Esophagus mucosa (tissue), 1 donor: ENCODE measurements at places on chromosomes 6 and 20.

DNA sequence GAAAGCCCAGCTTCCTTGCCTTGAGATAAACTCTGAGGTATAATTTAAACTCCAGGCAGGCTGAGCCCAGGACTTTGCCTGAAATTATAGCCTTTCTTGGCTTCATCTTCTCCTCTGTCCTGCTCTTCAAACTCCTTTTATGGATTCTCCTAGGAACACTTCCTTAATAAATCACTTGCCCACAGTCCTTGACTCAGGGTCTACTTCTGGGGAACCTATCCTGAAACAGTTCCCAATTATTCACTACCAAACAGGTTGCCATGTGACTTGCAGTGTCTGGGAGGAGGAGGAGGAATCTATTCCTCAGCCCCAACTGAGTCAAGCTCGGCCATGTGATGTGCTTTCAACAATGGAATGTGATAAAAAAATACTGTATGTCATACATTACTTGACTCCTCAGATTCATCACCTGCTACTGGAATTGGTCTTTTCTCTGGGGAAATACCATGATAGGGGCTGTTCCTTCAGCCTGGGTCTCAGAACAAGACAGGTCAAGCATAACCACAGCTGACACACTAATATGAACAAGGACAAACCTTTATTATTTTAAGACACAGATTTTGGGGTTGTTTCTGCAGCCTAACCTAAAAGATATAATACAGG lies 20.5 kb upstream of the CDKN1A start:
- peak; percentile 14 for ATAC-seq

GRCh38 chr6:2818593-2818992 lies 23.1 kb downstream of the SERPINB1 start:
- peak; percentile 12 for ATAC-seq

DNA sequence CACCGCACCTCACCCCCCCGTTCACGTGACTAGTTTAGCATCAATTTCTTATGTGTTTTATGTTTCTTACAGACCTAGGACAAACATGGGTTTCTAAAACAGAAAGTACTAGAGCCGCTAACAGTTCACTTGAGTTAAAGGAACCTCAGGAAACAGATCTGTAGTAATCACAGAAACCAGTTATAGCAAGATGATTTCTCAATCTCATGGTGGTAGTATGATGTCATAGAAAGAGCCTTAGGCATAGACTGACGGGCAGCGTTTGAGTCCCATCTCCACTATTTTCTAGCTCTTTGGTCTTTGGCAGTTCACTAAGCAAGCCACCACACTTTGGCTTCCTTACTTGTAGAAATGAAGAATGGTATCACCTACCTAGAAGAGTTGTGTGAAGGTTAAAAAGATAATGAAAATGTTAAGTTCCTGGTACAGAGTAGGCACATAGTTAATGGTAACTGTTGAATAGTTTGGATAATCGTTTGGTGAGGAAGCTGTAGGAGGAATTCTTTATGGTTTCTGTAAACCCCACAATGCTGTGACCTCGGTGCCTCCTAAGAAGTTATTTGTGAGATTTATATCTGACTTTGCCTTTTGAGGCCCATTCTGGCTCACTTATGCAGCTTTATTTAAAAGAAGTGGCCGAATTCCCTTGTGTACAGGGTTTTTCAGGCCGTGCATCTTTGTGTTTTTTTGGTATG lies 21.3 kb downstream of the CTNNBL1 start:
- ATAC-seq = peak; percentile 76

DNA sequence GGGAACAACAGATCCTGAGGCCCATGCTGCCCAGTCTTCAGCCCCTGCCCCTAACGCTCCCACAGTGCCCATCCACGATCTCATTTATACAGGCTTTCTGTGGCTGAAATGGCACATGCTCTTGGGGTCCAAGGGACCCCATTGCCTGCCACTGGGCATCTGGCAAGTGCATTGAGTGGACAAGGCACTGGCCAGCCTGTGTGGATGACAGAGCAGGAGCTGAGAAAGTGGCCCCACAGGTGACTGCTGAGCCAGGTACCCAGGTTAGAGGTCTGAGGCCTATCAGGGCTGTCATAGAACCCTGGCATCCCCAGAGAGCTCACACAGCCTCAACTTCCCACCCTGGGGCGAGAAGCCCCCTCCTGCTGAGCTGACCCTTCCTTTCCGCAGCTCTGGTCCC lies 86.0 kb upstream of the NXT1 start:
- ATAC-seq = no peak

DNA sequence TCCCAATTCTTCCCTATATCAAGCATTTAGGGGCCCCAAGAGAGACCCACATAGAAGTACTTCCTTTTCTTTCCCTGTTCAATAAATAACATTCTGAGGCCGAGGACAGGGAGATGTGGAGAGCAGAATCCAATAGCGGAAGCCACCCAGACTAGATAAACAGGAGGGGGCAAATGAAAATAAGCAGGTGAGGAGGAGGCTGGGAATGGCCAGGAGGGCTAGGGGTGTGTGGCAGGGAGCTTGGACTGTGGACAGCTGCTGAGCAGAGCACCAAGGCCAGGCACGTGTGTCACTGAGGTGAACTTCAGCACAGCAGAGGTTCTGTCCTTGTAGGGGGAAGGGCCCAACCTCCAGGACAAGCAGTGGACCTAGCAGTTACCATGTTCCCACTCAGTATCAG lies 339.2 kb downstream of the FOXA2 start:
- no peak for ATAC-seq

DNA sequence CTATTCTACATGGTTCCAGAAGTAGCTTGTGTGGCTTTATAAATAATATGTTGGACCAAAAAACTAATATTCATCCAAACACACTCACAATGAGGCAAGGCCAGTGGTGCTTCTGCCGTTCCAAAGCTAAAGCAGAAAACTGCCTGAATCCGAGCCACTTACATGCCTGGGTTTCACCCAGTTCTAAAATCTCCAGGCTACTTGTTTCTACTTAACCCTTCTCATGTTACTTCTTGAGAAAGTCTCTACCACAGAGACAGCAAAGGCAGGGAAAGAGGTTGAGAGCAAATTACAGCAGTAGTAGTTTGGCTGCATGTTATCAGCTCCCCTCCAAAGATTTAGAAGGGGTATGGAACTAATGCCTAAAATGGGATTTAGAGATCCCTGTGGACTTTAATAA lies 62.0 kb downstream of the FAXC start:
- no peak for ATAC-seq

DNA sequence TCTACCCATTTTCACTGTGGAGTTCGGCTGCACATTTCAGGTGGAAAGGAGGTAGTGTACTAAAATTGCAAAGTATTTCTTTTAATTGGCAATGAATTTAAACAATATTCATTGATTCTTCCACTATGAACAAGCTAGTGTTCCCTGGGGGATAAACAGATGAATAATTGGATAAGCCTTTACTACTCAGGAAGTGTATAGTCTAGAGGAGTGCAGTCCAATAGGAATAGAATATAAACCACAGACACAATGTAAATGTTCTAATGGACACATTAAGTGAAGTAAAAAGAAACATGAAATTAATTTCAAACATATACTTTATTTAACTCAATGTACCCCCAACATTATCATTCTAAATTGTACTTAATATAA lies 28.7 kb downstream of the SGK1 start:
- no peak for ATAC-seq

- peak; percentile 18 for ATAC-seq
These were observed 84.6 kb downstream of the PTPN1 start for GRCh38 chr20:50594591-50595432.

DNA sequence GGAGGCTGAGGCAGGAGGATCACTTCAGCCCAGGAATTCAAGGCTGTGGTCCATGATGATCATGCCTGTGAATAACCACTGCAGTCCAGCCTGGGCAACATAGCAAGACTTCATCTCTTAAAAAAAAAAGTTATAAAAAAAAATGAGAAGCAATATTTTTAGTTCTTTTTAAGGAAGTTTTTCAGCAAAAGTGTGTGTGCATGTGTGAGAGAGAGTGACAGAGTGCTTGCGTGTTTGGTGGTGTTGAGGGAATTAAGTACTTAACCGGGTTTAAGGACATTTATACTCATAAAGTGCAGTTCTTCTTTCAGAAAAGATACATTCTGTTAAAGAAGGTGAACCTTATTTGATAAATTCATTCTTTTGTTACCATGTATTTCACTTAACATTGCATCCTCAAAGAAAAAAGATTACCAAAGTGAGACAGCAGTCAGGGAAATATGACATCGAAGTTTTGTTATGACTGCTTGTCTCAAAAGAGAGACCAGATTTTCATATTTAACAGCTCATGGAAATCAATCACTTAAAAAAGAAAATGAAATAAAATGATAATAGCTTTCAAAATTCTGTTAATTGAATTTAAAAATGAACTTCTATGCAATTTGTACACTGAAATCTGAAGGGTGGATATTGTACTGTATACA lies 254.7 kb downstream of the ARHGAP18 start:
- no peak for ATAC-seq

DNA sequence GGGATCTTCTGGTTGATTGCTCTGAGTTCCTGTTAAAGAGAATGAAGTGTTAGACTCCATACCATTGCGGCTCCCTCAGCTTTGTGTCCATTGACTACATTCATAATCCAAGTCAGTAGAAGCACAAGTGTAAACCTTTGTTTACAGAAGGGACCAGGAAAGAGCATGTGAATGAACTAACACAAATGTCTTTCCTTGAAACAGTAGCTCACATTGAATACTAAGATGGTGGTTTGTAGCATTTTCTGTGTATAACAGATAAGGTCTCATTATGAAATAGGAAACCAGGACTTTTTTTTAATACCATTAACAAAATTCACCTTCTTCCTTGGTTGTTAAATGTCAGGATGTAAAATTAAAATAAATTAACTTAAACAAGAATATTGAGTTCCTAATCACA lies 8.4 kb downstream of the STXBP5 start:
- ATAC-seq = no peak

- ATAC-seq = no peak
These were observed 21.5 kb upstream of the HLA-C start for GRCh38 chr6:31293343-31293742.

GRCh38 chr6:14254505-14254904 lies 136.9 kb downstream of the CD83 start:
- ATAC-seq = no peak

- no peak for ATAC-seq
These were observed 19.5 kb upstream of the TCFL5 start for GRCh38 chr20:62880935-62881661.

DNA sequence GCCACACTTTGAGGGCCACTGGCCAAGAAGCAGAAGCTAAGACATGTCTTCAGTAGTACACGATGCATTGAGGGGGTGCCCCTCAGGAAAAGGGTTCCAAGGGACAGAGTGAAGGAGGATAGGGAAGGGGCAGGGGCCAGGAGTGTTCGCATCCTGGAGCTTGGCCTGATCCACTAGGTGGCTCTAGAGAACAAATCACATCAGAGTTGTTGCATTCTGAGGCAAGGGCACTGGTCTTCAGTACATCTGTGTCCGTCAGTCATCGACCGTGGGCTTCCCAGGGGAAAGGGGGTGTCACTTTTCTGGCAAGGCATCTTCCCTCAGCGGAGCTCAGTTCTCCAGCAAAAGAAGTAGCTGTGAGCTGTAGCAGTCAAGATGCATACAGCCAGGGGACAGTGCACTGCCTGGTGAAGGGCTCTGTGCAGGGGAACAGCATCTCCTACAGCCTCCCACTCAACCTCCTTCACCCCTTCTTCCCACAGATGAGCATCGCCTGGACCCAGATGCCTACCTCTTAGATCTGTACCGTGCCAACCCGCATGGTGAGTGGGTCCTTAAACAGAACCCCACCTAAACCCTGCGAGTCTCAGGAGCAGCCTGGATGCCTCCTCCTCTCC lies 47.8 kb downstream of the ARHGAP40 start:
- ATAC-seq = no peak

DNA sequence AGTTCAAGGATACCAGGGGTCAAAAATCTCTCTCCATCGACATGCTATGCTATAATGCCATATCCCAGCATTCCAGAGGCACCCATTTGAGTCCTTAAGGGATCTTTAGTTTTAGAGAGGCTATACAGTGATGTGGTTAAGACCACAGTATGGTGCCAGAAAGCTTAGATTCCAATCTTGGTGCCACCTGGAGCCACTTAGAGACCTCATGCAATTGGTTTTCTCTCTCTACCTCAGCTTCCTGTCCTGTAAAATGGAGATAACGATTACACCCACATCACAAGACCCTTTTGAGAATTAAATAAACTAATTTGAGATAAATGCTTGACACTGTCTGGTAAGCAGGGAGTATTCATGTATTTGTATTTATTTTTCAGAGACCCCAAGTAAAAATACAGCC lies 39.0 kb downstream of the PLAGL1 start:
- ATAC-seq = no peak

DNA sequence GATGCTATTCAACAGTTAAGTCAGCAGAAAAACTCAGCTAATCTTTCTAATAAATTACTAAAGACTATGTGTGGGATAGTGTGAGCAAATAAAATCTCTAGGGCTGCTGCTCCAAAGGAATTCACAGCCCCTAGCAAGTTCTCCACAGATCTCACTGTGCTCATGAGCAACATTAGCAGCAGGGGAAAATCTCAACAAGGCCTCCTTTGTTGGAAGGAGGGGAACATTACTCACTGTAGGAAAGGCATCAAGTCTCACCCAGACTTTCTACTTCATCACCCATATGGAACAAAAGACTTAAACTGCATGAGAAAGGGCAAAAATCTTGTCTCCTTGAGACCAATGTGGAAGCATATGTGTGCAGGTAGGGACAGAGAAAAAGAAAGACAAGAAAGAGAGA lies 726.4 kb upstream of the SLC35B3 start:
- no peak for ATAC-seq

- ATAC-seq = no peak
These were observed 188.8 kb downstream of the DLL1 start for GRCh38 chr6:170102038-170102437.

DNA sequence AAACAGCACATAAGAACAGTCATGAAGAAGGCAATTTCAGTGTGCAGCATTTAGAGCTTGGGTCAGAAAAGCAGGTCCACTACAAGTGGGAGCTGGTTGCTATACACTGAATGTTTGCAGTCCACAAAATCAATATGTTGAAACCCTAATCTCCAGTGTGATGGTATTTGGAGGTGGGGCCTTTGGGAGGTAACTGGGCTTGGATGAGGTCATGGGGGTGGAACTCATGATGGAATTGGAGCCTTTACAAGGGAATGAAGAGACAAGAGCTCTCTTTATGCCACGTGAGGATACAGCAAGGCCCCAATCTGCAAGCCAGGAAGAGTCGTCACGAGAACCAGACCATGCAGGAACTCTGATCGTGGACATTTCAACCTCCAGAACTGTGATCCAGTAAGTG lies 216.7 kb upstream of the SLC35B3 start:
- ATAC-seq = no peak

GRCh38 chr6:30676660-30677285 lies 4.0 kb upstream of the DHX16 start:
- ATAC-seq = no peak

DNA sequence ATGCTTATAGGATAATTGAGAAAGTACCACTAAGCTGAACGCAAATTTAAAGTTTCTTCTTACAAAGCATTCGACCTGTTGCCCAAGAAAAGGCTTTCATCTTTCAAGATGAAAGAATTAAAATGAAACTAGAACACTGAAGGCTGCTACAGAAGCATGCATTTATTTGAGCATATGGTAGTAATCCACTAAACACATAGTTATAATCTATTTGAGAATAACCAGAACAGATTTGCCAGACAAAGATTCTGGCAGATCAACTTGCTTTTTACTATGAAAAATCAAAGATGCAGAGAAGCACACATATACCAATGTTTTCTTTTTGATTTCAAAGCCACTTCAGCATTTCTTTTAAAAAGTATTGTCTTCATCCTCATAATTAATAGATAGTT lies 412.2 kb downstream of the UTRN start:
- no peak for ATAC-seq

- ATAC-seq = no peak
These were observed 317.5 kb downstream of the UTRN start for GRCh38 chr6:144602523-144603180.
